Brain microvascular endothelial cell (primary cell): ENCODE measurements at places on chromosomes 3 and 15.

DNA sequence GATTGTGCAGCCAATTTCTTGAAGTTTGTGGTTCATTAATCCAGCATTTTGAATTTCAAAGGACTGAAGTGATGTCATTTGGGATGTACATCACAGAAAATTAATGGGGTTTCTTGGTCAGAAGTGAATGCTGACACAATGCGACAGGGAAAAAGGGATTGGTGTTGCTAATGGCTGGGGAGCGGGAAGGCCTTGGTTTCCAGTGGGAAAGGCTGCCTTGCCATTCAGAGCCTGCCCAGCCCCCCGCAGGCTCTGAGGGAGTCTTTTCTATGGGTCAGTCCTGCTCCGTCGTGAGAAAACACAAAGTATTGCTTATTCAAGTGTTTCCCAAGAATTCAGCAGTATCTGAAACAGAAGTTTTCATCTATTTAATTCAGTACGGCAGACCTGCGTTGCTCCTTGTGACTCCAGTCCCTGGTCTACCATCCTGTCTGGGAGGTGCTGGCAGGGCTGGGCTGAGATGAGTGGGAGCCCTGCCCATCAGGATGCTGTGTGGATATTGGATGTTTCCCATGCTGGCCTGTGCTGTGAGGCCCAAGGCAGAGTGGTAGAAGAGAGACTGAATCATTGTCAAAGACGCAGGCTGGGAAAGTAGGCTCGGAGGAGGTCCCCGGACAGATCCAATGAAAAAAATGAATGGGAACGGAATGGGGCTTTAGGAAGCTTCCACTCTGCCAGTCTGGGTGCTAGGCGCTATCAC is 111.2 kb upstream of the KLHL25 start:
- no peak for DNase-seq

GRCh38 chr3:61925721-61926120 is 364.4 kb downstream of the PTPRG start:
- no peak for DNase-seq

- DNase-seq: no peak
These were observed 7.8 kb downstream of the BNC1 start for GRCh38 chr15:83276661-83277060.

DNA sequence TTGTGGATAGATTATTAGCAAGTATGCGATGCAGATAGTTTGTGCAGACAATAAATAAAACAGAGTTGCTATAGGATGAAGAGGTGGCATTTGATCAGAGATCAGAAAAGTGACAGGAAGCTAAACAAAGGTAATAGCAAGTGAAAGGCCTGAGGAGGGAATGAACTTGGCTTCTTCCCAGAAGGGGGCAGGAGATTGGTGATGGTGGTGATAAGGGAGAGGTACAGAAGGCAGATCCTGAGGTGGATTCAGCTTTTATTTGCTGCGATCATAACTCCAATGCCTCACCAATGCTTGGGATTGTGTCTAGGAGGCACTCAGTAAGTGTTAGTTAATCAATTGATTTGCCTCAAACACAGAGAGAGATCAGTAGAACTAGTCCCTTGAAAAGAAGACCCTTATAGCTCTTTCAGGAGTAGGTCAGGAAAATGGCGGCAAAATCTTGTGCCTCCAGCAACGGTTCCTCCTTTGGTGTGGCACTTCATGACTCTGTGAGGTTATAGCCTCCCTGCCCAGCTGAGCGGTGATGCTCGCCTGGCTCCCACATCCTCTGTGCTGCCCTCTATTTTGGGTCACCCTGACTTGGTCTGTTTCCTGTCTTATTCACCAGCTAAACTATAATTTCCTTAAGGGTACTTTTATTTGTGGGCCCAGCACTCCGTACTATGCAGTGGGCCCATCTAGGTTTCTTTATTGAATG is 37.5 kb downstream of the TGFBR2 start:
- no peak for DNase-seq

DNA sequence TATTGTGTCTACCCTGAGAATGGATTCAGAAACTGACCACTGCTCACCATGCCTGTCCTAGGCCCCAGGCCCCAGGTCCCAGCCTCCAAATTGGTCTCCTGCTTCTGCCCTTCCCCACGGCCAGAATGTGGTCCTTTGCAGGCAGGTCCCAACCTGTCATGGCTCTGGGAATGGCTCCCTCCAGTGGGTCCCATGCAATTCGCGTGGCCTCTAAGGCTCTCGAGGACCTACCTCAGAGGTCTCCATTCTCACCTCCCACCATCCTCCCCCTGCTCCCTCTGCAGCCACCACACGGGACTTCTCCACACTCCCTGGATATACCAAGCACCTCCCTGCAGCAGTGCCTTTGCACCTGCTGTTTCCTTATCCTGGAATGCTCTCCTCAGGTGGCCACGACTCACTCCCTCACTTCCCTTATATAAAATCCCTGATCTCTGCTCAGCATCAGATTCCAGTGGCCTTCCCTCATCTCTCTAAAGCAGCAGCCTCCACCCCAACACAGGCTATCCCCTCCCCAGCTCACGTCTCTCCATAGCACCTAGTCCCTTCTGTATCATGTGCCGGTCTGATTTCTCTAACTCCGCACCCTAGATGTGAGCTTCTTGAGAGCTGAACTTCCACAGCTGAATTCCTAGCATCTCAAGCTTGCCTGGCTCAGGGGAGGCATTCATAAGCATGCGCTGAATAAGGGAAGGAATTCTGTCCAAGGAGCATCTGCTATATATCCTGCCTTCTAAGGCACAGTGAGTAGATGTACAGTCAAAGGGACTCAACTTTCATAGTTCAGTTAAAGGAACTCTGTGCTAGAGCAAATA is 56.9 kb downstream of the ARRDC4 start:
- no peak for DNase-seq

- no peak for DNase-seq
These were observed 50.6 kb upstream of the SLC7A14 start for GRCh38 chr3:170636400-170636973.

GRCh38 chr3:44495636-44496415 is 18.4 kb upstream of the ZNF445 start:
- no peak for DNase-seq

DNA sequence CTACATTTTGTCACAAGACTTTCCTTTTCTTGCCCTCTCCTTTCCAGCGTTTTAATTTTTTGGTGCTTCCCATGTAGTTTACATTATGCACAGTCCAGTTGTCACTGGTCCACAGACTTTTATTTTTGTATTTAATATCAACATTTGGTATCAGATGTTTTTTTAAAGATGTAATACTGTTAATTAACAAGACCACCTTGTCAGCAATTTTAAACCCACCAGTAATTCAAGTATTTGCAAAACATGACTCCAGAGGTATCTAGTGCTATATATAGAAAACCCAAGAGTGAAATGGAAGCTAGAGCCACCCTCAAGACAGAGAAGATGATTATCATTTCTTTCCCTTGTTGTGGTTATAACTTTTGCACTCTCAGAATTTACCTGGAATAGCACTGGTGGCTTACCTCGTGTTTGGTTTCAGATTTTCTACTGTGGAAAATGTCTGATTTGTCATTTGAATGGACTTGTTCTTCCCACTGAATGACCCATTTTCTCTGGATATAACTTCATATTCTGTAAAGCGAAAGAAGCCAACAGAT is 56.2 kb downstream of the TFG start:
- DNase-seq: no peak

DNA sequence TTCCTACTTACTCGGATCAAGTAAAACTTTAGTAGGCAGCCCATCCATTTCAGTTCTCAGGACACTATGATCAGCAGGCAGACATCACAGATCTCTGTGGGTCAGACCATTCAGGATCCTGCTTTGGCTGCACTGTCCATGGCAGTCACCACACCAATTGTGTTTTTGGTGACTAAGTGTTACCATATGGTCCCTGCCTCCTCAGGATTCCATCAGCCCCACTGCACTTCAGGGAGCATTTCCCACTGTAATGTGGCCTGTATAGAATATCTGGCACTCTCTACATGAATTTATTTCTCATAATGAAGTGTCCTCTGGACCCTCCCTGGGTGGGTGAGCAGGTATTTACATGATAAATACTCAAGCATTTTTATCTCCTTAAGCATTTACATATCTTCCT is 41.3 kb downstream of the ZNF445 start:
- no peak for DNase-seq

- no peak for DNase-seq
These were observed 25.0 kb downstream of the ANXA2 start for GRCh38 chr15:60372756-60373155.

- no peak for DNase-seq
These were observed 4.7 kb downstream of the SYNM start for GRCh38 chr15:99109555-99110021.

GRCh38 chr15:63539521-63539920 is 35.1 kb downstream of the USP3 start:
- no peak for DNase-seq
